ENCODE measurements at places on chromosomes 6 and 20. TPM values are rescaled to one million over a fixed set of nuclear protein-coding genes. Genes with fewer than 3 reads are reported as not detected.

Gene MYCT1
- total RNA-seq = 2.3 TPM

Gene STMND1
- total RNA-seq = 22.1 TPM

DNA sequence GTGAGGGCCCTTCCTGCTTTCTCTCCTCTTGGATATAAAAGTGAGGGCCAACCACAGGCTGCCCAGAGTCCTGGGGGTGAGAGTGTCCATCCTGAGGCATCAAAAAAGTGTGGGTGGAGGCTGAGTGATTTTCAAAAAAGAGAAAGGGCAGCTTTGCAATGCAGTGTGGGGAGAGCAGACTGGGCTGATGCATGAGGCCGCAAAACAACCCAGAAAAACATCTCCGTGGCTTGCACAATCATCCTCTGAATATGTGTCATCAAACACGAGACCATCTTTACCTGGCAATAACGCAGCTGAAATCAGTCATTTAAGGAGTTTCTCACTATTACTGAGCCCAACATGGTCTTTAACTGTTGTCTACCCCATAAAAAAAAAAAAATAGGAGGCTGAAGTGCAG lies 191.2 kb upstream of the SOX4 start:
- H3K4me1 ChIP-seq = no peaks in the 10 kb centered on the region
- no peak for DNase-seq
- H3K27me3 ChIP-seq = no peaks in the 10 kb centered on the region
- no peak overlapping the region for H3K27ac ChIP-seq
- no peaks in the 10 kb centered on the region for H3K36me3 ChIP-seq
- no peak overlapping the region for H3K4me3 ChIP-seq

GRCh38 chr20:42775037-42775436 lies 414.7 kb downstream of the PTPRT start:
- H3K27ac ChIP-seq = no peak overlapping the region
- H3K4me1 ChIP-seq = no peaks in the 10 kb centered on the region
- no peaks in the 10 kb centered on the region for H3K36me3 ChIP-seq
- H3K27me3 ChIP-seq = no peaks in the 10 kb centered on the region

DNA sequence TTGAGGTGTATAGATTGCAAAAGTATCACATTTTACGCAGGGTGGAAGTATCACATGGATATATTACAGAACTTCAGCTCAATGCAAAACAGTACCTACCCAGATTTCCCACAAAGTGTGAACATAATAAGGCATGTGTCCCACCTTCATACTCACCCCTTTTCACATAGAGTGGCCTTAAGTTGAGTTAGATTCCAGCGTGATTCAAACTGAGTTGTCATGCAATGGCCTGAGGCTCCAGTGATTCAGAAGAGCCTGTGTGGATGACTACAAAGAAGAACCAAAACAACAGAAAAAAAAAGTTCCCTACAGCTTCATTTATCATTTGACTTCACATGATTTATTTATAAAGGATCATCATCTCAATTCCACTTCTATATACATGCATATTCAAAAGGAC lies 309.7 kb downstream of the SLC35F1 start:
- no peaks in the 10 kb centered on the region for H3K4me1 ChIP-seq
- no peak for DNase-seq
- no peaks in the 10 kb centered on the region for H3K27me3 ChIP-seq

GRCh38 chr20:19756761-19757486 lies 1.1 kb upstream of the RIN2 start:
- no peak for DNase-seq
- peaks cover 17% of the 10 kb centered on the region for H3K4me1 ChIP-seq
- H3K4me3 ChIP-seq = peak overlapping the region; percentile 92
- peak overlapping the region; percentile 85 for H3K27ac ChIP-seq
- no peaks in the 10 kb centered on the region for H3K27me3 ChIP-seq

All from testis (tissue), 5 donors.